ENCODE measurements at places on chromosomes 3 and 15.
A peak's percentile ranks its signal among the peaks of the same experiment; 100 is the strongest.

DNA sequence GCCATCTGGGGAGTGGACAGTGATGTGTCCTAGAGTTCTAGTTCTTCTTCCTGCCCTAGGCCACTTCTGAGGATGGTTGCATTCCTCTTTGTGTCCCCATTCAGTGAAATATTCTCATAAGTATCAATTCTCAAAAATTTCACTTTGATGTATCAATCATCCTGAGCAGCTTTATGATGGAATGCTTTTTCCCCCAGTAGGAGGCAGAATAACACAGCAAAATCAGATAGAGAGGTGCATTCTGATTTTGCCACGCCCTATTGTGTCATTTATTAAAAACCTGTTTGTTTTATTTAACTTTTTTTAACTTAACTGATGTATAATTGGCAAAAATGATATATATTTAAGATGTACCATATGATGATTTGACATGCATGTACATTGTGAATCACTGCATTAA, 656.0 kb upstream of the GRM7 start:
- no peak for DNase-seq

- no peak for DNase-seq
Observed at GRCh38 chr3:54533856-54534255, 394.0 kb downstream of the LRTM1 start.

DNA sequence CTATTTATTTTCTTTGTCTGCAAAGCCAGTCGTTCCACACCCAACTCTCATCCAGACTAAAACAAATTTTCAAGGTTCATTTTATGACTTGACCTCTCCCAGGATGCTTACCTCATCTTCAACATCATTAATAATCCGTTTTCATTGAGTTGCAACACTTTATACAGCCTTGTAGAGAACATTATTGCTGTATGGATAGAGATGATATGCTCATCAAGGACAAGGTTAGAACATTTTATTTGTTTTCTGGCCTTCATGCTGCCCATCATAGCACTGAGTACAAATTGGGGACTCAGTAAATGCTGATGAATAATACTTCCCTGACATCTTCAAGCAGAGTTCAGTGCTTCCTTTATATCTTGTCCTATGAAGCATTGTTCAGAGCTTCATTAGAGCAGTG, 120.2 kb downstream of the OXSM start:
- DNase-seq, result no peak

GRCh38 chr15:43828061-43828657, 1.4 kb downstream of the WDR76 start:
- no peak for DNase-seq

GRCh38 chr15:90101130-90101968, 919 bp downstream of the IDH2 start:
- DNase-seq, result peak; percentile 76

DNA sequence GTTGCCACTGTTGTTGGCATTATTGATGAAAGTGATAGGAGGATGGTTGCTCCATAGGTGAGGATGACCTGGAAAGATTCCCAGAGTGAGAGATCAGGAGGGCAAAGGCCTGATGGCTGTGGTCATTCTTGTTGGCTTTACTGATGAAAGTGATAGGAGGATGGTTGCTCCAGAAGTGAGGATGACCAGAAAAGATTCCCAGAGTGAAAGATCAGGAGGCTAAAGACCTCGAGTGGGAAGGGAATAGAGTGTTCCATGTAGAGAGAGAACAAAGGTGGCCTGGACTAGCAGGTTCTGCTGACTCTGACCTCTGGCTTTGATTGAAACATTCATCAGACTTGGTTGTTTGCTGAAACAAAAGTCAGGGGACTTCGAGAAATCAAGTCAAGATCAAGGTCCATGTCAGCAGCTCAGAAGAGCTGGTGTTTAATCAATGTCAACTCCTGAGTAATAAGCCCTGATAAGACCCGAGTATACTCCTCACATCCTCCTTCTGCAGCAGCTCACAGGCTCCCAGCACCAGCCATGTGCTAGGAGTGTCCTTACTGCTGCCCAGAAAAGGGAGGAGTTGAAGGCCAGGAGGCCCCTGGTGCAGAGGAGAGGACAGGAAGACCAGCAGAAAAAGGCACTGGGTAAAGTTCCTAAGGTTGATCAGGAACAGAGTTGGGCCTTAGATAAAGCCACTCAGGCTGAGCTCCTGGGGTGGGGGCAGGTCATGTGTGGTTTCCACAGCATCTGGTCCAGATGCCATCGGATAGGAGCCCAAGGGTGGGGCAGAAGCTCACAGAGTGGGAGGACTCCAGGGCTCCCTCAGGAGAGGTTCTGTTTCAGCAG, 19.9 kb downstream of the CYP8B1 start:
- no peak for DNase-seq

- DNase-seq, result no peak
Observed at GRCh38 chr3:130925628-130926027, 31.7 kb downstream of the ATP2C1 start.

- no peak for DNase-seq
Observed at GRCh38 chr3:45509038-45509767, 85.3 kb upstream of the LIMD1 start.

- no peak for DNase-seq
Observed at GRCh38 chr3:37301980-37302708, 127.8 kb upstream of the LRRFIP2 start.

DNA sequence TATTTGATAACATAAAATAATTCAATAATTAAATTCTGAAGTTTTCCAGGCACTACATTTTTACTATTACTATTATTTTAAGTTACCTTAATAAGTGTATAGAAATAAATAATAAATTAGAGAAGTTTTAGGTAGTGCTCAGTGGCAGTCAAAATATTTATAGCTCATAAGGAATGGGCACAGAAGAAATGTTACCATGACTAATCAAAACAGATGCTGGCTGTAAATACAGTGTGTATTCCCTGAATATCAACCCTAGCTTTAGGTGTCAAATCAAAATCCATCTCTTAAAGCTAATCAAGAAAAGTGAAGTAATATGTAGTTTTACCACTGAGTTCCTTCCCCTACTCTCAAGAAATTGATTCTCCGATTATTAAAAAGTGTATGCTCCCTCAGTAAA, 35.5 kb downstream of the ZBTB20 start:
- DNase-seq, result no peak

GRCh38 chr3:187167777-187168176, 28.5 kb upstream of the RPL39L start:
- DNase-seq, result no peak

DNA sequence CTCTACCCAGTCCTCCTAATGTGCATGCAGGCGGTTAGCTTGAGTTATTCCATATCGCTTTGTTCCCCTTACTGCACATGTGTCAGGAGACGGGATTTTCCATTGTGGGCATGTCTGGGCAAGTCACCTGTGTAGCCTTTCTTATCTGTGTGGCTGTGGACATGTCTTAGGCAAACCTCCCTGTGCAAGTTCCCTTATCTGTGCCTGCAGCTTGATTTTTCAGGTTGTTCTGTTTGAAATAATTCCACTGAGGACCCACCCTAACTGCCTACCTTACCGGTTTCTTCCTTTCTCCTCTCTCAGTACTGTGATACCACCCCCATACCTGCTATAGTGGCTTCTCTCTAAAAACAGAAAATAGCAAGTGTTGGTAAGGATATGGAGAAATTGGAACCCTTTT, 113.6 kb downstream of the NEO1 start:
- DNase-seq, result no peak

- DNase-seq, result no peak
Observed at GRCh38 chr3:56681984-56682461, 1.0 kb downstream of the TASOR start.
